Mesenchymal stem cell (in vitro differentiated cells and primary cell): ENCODE measurements at places on chromosomes 2 and 18.

- H3K36me3 ChIP-seq = no peaks in the 10 kb centered on the region
- H3K27ac ChIP-seq = no peak overlapping the region
- peaks cover 5% of the 10 kb centered on the region for H3K4me1 ChIP-seq
- no peak overlapping the region for H3K4me3 ChIP-seq
- DNase-seq = no peak
Measured at GRCh38 chr2:173658946-173659371, 304.3 kb downstream of the CDCA7 start.

GRCh38 chr2:149765003-149765402 is 177.4 kb upstream of the MMADHC start:
- no peak overlapping the region for H3K27ac ChIP-seq
- no peaks in the 10 kb centered on the region for H3K4me1 ChIP-seq
- no peaks in the 10 kb centered on the region for H3K27me3 ChIP-seq
- H3K4me3 ChIP-seq = no peak overlapping the region
- no peak for DNase-seq
- H3K36me3 ChIP-seq = no peaks in the 10 kb centered on the region

- peaks cover 17% of the 10 kb centered on the region for H3K4me1 ChIP-seq
- H3K4me3 ChIP-seq = no peak overlapping the region
- no peak for DNase-seq
- H3K27me3 ChIP-seq = no peaks in the 10 kb centered on the region
- no peaks in the 10 kb centered on the region for H3K36me3 ChIP-seq
- peak overlapping the region; percentile 15 for H3K27ac ChIP-seq
Measured at GRCh38 chr18:7749008-7749405, 181.9 kb downstream of the PTPRM start.

DNA sequence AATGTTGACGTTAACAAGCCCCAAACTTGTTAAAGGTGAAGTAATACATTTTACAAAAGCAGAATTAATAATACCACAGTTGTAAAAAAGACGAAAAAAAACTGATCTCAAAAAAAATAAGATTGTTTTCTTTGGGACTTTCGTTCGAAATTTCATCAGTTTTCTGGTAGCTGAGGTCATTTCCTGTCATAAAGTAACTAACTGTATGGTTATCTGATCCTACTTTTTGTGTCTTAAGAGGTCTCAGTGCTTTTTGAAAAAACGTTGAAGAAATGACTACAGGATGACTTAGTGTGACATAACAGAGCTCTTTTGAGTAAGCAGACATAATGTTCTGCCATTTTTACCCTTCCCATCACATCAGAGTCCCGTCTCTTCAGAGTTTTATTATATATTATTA is 79.3 kb downstream of the BIRC6 start:
- H3K36me3 ChIP-seq = peaks cover 78% of the 10 kb centered on the region
- H3K4me1 ChIP-seq = no peaks in the 10 kb centered on the region
- H3K27me3 ChIP-seq = no peaks in the 10 kb centered on the region
- H3K27ac ChIP-seq = no peak overlapping the region

DNA sequence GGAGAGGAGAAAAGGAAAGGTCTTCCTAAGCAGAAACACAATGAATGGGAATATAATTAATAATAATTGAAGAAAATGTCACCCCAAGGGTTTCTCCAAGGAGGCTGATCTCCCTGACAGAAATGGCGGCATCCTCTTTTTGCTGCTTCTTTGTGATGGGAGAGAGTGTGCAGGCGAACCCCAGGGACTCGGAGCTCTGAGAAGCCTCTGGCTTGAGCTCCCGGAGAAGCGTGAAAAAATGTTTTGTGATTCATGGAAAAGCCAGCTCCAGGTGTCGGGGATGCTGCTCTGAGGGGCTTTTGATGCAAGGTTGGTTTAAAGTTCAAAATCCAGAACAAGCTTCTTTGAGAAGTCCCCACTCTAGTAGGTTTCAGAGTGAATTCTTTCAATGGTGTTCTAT is 91.0 kb downstream of the VWA3B start:
- DNase-seq = no peak
- no peak overlapping the region for H3K27ac ChIP-seq
- no peaks in the 10 kb centered on the region for H3K4me1 ChIP-seq
- no peaks in the 10 kb centered on the region for H3K36me3 ChIP-seq

DNA sequence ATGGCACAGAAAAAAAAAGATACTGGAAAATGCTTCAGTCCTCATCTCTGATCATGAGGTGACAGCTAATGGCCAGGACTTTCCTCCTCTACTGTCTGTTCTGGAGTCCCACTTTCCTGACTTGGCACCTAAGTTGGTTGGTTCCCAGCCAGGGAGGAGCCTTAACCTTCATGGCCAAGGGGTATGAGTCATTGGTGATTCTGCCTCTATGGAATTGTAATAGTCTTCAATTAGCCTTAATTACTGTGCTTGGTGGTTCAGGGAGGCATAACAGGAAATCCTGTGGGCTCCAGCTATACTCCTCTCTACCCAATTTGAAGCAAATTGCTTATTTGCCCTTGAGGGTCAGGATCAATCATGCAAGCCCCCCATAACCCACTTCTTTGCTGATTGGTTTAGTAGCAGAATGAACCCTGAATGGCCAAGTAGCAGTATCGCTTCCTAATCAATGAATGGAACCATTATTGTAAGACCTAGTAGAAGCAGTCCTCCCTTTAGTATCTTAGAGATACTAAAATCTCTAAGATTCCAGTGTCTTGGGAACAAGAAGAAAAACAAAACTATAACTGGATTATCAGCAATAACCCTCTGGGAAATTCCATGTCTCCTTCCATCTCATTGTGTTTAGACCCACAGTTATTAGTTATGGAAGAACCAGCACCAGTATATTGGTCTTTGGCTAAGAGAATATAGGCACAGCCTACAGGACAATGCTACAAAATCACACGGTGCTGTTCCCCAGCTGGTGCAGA is 109.0 kb downstream of the COL6A3 start:
- peak overlapping the region; percentile 67 for H3K27ac ChIP-seq
- H3K27me3 ChIP-seq = no peaks in the 10 kb centered on the region
- peak; percentile 73 for DNase-seq
- H3K36me3 ChIP-seq = no peaks in the 10 kb centered on the region

DNA sequence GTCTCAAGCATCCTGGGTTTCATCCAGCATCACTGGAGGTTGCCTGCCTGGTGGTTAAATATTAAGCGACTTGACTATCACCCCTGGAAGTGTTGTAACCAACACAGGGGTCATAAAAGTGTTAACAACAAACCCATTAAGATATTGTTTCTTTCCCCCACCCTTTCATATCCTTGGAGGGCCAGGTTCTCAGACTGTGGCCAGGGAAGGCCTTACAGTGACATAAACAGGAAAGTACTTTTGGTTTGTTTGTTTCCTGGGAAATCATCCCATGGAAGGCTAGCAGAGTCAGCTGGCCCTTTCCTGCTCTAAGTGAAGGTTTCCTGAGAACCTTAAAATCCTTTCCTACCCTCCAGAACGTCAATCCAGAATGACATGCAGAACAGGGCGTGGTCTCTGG is 160.9 kb downstream of the CLIP4 start:
- no peak for DNase-seq
- H3K4me1 ChIP-seq = no peaks in the 10 kb centered on the region
- no peaks in the 10 kb centered on the region for H3K36me3 ChIP-seq
- H3K27me3 ChIP-seq = peaks cover 22% of the 10 kb centered on the region
- no peak overlapping the region for H3K27ac ChIP-seq

DNA sequence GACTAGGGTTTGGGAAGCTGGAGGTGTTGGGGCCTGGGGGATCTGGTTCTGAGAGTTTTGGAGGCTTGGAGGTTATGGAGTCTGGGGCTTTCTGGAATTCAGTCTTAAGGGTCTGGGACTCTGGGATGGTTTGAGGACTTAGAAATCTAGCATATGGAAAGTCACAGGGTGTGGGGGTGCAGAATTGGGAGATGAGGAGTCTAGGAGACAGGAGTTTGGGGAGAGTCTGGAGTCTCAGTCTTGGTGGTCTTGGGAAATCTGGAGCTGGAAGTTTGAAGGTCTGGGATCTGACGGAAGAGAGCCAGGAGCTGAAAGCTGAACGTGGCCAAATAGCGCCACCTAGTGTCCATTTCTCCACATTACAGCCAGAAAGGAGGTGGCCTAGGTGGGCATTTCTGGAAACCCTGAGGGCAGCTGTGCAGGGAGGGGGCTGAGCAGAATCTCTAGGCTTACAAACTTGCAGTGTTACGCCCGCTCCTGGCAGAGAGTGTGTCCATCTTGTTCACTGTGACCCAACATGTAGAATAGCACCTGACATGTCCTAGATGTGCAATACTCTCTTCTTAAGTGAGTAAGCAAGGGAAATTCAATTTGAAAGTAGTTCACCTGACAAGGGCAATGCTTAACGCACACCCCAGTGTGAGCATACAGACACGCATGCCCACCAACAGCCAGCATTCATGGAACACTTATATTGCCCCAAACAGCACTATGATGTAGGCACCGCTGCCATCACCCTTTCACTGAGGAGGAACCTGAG is 204.8 kb downstream of the TFCP2L1 start:
- H3K27ac ChIP-seq = no peak overlapping the region
- no peak overlapping the region for H3K4me3 ChIP-seq
- H3K27me3 ChIP-seq = peaks cover 51% of the 10 kb centered on the region
- peak; percentile 65 for DNase-seq

DNA sequence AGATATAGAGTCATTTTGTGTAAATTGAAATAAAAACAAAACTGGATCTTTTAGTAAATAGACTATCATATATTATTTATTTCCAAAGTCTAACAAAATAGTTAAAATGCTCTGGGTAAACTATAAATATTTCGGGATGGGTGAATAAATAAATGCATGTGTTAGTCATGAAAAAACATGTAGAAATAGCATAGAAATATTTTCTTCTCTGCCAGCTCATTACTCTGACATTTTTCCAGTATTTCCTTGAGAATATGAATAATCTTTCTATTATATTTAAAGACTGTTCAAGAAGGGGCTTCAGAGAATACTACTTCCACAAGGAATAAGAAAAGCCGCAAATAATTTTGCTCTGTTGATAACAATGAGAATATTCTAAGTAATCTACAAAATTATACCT is 880.4 kb downstream of the TRIB2 start:
- no peak overlapping the region for H3K27ac ChIP-seq
- no peaks in the 10 kb centered on the region for H3K4me1 ChIP-seq
- DNase-seq = no peak
- no peaks in the 10 kb centered on the region for H3K27me3 ChIP-seq

DNA sequence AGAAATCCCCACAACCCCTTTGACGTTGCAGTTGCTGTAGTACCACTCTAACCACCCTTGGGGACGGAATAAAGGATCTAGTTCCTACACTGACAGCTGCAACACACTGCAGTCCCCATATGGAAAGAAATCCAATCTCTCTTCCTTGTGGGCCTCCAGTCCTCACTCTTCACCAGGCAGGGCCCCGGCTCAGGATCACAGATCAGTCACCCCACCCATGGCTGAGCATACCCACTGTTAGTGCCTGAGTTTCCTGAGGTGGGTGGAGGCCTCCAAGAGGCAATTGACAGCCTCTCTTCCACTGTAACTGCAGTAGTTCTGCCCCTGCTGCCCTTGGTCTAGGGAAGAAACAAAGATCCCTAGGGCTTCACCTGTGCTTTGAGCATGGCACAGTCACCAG is 670.0 kb upstream of the CDH2 start:
- H3K27ac ChIP-seq = no peak overlapping the region
- no peaks in the 10 kb centered on the region for H3K36me3 ChIP-seq
- no peak overlapping the region for H3K4me3 ChIP-seq
- H3K4me1 ChIP-seq = no peaks in the 10 kb centered on the region
- H3K27me3 ChIP-seq = no peaks in the 10 kb centered on the region

DNA sequence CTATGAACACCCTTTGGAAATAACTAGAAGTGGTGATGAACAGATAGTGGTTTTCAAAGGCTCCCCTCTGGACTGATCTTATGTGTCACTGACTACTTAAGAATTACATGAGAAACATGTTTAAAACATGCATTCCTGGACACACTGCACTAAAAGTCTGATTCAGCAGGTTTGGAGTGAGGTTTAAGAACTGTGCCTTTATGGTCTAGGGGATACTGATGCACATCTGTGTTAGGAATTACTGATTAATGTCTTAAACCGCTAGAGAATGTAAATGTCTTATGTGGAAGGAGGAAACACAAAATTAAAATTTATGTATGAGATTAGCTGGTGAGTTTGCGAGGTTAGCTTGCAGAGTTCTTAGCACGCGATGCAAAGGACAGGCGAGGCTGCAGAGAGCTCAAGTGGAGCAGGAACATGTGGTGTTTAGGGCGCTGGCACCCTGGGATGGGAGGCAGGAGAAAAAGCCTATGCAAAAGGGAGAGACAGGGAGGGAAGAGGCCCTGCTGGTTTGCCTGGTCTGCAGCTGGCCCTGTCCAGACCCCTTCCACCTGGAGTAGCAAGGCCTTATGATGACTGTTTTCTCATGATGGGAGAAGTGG is 11.7 kb downstream of the SH3YL1 start:
- H3K36me3 ChIP-seq = peaks cover 6% of the 10 kb centered on the region
- H3K27me3 ChIP-seq = no peaks in the 10 kb centered on the region
- no peak for DNase-seq
- no peak overlapping the region for H3K27ac ChIP-seq

GRCh38 chr18:62566199-62566598 is 43.4 kb downstream of the ZCCHC2 start:
- H3K36me3 ChIP-seq = peaks cover 10% of the 10 kb centered on the region
- DNase-seq = peak; percentile 31
- H3K27ac ChIP-seq = no peak overlapping the region
- no peak overlapping the region for H3K4me3 ChIP-seq
- H3K4me1 ChIP-seq = no peaks in the 10 kb centered on the region

- no peaks in the 10 kb centered on the region for H3K4me1 ChIP-seq
- H3K27me3 ChIP-seq = no peaks in the 10 kb centered on the region
- peak; percentile 67 for DNase-seq
- H3K4me3 ChIP-seq = no peak overlapping the region
- peak overlapping the region; percentile 43 for H3K27ac ChIP-seq
Measured at GRCh38 chr2:158539176-158540005, 82.6 kb downstream of the PKP4 start.

DNA sequence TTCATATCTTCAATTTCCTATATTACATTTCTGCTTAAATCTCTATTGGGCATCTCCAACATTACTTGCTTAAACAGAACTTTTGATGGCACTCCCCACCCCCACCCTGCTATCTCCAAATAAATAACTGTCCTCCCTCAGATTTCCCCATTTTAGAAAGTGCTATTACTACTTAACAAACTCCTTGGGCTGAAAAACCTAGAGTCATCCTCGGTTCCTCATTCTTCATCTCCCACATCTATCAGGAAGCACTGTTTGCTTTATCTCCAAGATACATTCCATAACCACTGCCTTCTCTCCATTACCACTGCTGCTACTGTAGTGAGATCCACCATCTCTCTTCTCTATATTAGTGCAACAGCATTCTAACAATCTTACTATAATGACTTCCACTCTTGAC is 150.4 kb upstream of the CYRIA start:
- no peak overlapping the region for H3K27ac ChIP-seq
- no peaks in the 10 kb centered on the region for H3K36me3 ChIP-seq
- no peaks in the 10 kb centered on the region for H3K27me3 ChIP-seq
- no peaks in the 10 kb centered on the region for H3K4me1 ChIP-seq

GRCh38 chr18:415617-416612 is 84.6 kb downstream of the COLEC12 start:
- DNase-seq = peak; percentile 79
- H3K4me1 ChIP-seq = peaks cover 6% of the 10 kb centered on the region
- H3K27ac ChIP-seq = peak overlapping the region; percentile 98
- H3K27me3 ChIP-seq = no peaks in the 10 kb centered on the region
